ENCODE measurements at places on chromosomes 6 and 20. TPM values are rescaled to one million over a fixed set of nuclear protein-coding genes. Genes with fewer than 3 reads are reported as not detected.

- no peaks in the 10 kb centered on the region for H3K36me3 ChIP-seq
- H3K27ac ChIP-seq: no peak overlapping the region
- no peak overlapping the region for H3K4me3 ChIP-seq
- DNase-seq: no peak
- H3K27me3 ChIP-seq: no peaks in the 10 kb centered on the region
- H3K4me1 ChIP-seq: peaks cover 6% of the 10 kb centered on the region
Observed at GRCh38 chr6:100796049-100796823, 84.9 kb downstream of the ASCC3 start.

DNA sequence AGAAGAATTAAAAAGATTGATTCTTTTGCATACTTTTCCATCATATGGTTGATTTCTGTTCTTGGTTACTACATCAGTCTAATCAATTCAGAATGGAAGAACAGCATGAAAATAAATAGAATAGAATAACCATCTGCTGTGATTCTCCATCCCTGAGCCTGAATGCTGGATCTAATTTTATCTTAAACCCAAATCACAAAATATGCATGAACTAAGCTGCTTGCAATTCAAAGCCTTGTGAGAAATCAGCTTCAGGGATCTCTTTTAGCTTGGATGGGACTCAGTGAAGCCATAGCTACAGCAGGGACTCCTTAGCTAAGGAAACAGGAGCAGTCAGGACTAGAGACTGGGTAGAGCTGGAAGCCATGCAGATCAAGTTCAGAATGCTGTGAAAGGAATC, 74.1 kb downstream of the TPBG start:
- H3K27me3 ChIP-seq: no peaks in the 10 kb centered on the region
- DNase-seq: no peak
- H3K4me1 ChIP-seq: no peaks in the 10 kb centered on the region
- H3K36me3 ChIP-seq: no peaks in the 10 kb centered on the region
- no peak overlapping the region for H3K27ac ChIP-seq

GRCh38 chr20:3115190-3116107, 30.9 kb upstream of the AVP start:
- H3K4me1 ChIP-seq: peaks cover 10% of the 10 kb centered on the region
- peak; percentile 52 for DNase-seq
- H3K4me3 ChIP-seq: no peak overlapping the region
- no peak overlapping the region for H3K27ac ChIP-seq
- peaks cover 6% of the 10 kb centered on the region for H3K27me3 ChIP-seq

- H3K27me3 ChIP-seq: peaks cover 5% of the 10 kb centered on the region
- peak overlapping the region; percentile 23 for H3K27ac ChIP-seq
- no peak for DNase-seq
- H3K4me1 ChIP-seq: peaks cover 35% of the 10 kb centered on the region
- H3K4me3 ChIP-seq: no peak overlapping the region
Observed at GRCh38 chr6:156840606-156841005, 63.4 kb downstream of the ARID1B start.

DNA sequence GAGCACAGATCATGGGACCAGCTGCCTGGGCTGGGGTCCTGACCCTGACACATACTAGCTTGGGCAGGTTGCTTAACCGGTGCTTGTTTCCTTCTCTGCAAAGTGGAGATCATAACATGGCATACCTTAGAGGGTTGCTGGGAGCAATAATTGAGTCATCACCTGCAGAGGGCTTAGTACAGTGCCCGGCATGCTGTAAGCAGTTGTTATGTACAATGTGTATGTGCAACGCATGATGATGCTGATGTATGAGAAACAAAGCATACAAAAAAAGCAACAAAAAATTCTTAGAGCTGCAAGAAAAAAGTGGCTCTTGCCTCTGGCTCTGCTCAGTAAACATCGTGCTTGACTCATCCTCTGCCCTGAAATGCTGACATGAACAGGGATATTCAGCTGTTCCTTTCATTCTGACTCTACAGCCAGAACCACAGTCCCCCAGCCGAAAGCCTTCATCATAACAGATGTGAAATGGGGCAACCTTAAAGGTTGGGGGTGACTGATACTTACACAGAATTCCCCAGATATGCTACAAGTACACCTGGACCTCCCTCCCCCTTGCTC, 91.7 kb downstream of the CLIC5 start:
- no peak for DNase-seq
- H3K4me1 ChIP-seq: peaks cover 7% of the 10 kb centered on the region
- H3K36me3 ChIP-seq: no peaks in the 10 kb centered on the region
- H3K4me3 ChIP-seq: no peak overlapping the region
- peaks cover 2% of the 10 kb centered on the region for H3K27me3 ChIP-seq

GRCh38 chr20:52586660-52587059, 385.5 kb upstream of the TSHZ2 start:
- no peak overlapping the region for H3K4me3 ChIP-seq
- H3K27me3 ChIP-seq: peaks cover 2% of the 10 kb centered on the region
- no peaks in the 10 kb centered on the region for H3K4me1 ChIP-seq
- H3K36me3 ChIP-seq: no peaks in the 10 kb centered on the region
- no peak for DNase-seq
- H3K27ac ChIP-seq: no peak overlapping the region

BPIFB4 gene
- not detected for total RNA-seq

KCNK16 gene
- total RNA-seq: not detected

Data from glutamatergic neuron (in vitro differentiated cells).